ENCODE measurements at places on chromosomes 12 and 14.
A peak's percentile ranks its signal among the peaks of the same experiment; 100 is the strongest.

DNA sequence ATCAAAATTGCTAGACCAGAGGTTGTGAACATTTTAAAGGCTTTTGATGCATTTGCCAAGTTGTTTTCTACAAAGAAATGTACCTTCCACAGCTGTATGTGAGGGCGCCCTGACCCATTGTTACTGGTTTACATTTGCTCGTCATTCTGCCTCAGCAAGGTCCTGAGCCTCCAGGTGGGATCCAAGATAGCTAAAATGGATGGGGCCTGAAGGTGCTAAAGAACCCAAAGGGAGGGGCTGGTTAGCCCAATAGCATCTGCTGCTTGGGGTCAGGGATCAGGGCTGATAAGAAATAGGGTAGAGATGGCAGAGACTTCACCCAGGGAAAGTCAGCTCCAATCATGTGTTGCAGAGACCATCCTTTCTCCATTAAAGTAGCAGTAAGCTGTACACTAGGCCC is 43.1 kb downstream of the GALNT16 start:
- no peak for ATAC-seq

DNA sequence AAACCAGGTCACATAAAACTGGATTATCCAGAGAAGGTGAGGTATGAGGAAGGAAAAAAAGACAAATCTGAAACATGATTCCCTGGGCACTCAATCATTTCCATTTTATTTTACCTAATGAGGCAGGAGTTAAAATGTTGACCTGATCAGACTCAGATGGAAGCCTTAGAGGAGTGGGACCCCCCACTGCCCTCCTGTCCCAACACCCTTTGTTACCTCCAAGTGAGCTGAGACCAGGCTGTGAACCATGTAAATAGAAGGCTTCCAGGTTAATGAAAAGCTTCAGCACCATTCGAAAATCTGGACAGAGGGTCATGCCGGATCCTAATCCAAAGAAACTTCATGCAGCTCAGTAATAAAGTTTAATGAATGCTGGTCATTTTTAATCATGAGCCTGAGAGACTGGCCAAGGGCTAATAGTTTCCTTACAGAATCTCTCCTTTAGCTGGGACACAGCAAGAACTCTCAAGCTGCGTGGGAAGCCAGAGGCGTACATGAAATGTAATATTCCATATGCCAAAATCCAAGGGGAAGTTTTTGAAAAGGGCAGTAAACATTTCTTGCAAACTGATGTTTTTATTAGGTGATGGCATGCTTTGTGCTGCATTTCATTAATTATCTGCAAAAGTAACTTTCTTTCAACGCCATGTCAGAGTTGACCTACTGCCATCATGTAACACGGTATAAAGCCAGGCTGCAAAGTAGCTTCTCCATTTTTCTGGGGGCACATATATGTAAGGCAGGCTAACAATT is 183.0 kb downstream of the PAX9 start:
- no peak for ATAC-seq

DNA sequence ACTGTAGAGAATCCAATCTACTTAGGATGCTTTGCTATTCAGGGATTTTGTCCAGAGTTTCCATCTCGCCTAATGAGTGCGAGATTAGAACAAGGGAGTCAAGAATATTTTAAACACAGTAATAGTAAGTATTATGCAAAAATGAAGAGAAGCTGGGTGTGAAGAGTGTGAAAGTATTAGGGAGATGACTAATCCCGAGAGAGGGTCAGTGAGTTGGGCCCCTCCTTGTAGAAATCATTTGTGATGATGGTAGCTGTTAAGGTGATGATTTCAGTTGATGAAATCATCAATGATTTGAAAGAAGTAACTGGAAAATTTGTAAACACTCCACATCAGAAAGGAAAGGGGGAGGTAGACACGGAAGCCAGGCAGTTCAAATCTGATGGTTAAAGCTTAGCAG is 478.9 kb upstream of the MGAT4C start:
- peak; percentile 55 for ATAC-seq

- no peak for ATAC-seq
These were observed 26.5 kb downstream of the VRK1 start for GRCh38 chr14:96823652-96824051.

DNA sequence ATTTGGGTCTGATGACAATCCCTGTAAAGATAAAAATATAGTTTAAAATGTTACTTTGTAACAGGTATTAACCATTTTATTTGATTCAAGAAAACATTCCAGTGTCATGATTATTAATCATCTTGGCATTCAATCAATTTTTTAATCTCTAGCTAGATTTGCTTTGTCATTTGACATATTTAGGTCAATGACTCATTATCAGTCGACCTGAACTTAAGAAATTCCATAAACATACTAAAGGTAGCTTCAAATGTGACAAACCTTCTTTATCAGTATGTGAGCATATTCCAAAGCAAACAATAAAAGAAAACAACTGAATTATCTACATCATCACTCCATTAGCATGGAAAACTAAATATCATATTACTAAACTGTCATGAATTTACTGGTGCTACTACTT is 50.8 kb upstream of the CDKL1 start:
- no peak for ATAC-seq

GRCh38 chr12:94173660-94174265 is 25.4 kb downstream of the PLXNC1 start:
- ATAC-seq, result no peak

- no peak for ATAC-seq
These were observed 16.6 kb downstream of the STXBP6 start for GRCh38 chr14:25033358-25033757.

GRCh38 chr12:80763874-80764273 is 47.2 kb downstream of the MYF5 start:
- no peak for ATAC-seq

GRCh38 chr12:122079033-122079531 is 526 bp downstream of the MLXIP start:
- ATAC-seq, result no peak

DNA sequence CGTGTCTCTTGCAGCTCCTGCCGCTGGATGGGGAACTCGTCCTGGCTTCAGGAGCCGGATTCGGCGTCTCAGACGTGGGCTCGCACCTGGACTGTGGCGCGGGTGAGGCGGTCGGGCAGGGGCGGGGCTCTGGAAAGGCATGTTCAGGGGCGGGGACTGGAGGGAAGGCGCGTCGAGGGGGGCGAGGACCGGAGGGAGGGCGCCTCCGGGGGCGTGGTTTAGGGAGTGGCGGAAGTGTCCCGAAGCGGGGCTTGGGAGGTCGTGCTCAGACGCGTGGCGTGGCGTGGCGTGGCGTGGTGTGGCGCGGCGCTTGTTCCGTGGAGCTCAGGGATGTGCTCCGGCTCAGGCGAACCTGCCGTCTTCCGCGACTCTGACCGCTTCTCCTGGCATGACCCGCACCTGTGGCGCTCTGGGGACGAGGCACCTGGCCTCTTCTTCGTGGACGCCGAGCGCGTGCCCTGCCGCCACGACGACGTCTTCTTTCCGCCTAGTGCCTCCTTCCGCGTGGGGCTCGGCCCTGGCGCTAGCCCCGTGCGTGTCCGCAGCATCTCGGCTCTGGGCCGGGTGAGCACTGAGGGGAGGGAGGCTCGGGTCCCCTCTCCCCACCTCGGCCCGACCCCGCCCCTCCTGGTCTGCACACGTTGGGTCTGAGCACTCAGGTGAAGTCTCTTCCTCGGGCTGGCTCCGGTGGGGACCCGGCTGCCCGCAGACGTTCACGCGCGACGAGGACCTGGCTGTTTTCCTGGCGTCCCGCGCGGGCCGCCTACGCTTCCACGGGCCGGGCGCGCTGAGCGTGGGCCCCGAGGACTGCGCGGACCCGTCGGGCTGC is 6.2 kb downstream of the AMN start:
- ATAC-seq, result peak; percentile 59

GRCh38 chr12:32889011-32889760 is 7.4 kb downstream of the PKP2 start:
- no peak for ATAC-seq

DNA sequence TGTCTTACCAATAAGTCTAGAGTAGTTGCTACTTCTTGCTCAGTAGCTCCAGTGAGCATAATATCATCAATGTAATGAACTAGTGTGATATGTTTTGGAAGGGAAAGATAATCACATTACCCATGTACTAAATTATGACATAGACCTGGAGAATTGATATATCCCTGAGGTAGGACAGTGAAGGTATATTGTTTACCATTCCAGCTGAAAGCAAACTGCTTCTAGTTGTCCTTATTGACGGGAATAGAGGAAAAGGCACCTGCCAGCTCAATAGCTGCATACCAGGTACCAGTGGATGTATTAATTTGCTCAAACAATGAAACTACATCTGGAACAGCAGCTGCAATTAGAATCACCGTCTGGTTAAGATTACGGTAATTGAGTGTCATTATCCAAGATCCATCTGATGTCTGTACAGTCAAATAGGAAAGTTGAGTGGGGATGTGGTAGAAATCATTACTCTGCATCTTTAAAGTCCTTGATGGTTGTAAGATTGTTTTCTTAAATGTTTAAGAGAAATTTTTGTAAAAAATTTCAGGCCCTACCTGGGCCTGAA is 100.0 kb upstream of the ARHGAP5 start:
- no peak for ATAC-seq

DNA sequence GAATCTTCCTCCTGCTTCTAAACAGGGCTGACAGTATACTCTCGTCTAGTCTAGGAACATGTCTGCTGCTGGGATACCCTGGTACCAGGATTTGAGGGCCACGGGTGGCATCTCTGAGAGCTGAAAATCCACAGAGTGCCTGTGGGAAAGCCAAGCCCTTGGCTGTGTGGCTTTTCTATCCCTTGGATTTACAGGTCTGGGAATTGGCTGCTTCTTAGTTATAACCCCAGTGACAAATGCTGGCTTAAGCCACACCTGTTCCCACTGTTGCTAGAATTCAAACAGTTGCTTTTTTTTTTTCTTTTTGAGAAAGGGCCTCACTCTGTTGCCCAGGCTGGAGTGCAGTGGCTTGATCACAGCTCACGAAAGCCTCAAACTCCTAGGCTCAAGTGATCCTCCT is 14.3 kb upstream of the RIN3 start:
- ATAC-seq, result no peak

- ATAC-seq, result peak; percentile 50
These were observed 473.1 kb downstream of the TMEM121 start for GRCh38 chr14:105999361-106000028.

DNA sequence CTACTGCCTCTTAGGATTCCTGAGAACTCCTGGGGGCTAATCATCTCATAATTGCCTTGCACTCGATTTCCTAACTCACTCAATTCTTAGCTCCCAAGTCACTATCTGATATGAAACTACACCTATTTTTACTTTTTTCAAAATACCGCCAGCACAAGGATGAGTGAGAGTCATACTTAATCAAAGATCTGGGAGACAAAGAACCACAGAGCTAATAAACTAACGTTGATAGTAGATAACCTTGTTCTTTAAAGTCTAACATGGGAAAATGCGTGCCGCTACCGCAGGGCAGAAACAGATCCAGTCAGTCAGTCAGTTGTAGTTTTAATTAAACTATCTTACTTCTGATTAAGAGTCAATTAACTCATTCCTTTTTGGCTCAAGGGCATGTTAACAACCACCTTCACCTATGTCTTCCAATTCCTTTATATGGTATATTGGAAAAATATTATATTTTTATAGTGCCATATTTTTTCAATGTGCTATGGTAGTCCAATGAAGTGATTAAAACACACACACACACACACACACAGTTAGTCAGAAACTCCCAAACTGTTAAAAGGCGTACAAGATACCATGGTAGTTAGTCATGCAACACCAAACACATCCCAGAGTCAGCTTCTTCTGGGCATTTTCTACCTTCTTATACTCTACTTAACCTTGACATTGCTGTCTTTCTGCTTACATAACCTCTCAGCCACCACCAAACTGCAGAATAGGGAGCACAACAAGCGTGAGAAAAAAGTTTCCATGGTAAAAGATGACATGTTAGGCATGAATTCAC is 114.0 kb downstream of the KLHL28 start:
- no peak for ATAC-seq

Data from motor neuron (in vitro differentiated cells).